CD4-positive, alpha-beta T cell treated with Interleukin-10 for 1 hour (primary cell): ENCODE measurements at places on chromosomes 1 and 21.

DNA sequence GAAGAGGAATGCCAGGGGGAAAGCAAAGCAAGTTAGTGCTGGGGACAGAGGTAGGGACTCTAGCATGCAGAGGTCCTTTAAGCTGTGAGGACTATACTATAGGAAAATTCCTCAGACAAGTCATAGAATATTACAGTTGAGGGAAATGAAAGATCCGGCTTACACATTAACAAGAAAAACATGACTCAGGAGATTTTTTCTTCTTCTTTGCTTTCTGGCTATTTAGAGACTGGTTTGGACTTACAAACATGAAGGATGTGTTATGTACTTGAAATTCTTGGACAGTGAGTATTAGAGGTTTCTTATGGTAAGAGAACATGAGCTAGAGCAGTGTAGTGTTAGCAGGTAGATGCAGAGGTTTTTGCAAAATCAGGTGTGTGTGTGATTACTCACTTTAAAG is 24.9 kb downstream of the USP25 start:
- no peak for DNase-seq

- DNase-seq, result no peak
Measured at GRCh38 chr1:62724430-62724829, 36.2 kb upstream of the DOCK7 start.

- DNase-seq, result no peak
Measured at GRCh38 chr1:202266061-202266765, 72.6 kb downstream of the LGR6 start.

DNA sequence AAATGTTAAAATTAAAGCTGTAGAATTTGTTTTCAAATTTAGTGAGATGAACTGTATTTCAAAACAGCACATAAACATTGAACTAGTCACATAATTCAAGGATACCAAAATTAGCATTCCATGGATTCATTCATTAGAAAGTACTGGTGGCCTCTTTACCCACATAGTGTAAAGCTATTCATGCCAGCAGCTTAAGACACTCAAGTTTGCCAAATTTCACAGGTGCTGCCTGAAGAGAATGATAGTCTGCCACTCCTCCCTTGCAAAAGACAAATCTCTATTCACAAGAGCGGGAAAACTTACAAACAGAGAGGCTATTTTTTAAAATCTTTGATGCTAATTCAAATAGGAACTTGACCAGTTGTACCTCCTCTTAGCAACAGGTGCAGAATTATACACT is 337.0 kb downstream of the BRINP3 start:
- DNase-seq, result no peak

DNA sequence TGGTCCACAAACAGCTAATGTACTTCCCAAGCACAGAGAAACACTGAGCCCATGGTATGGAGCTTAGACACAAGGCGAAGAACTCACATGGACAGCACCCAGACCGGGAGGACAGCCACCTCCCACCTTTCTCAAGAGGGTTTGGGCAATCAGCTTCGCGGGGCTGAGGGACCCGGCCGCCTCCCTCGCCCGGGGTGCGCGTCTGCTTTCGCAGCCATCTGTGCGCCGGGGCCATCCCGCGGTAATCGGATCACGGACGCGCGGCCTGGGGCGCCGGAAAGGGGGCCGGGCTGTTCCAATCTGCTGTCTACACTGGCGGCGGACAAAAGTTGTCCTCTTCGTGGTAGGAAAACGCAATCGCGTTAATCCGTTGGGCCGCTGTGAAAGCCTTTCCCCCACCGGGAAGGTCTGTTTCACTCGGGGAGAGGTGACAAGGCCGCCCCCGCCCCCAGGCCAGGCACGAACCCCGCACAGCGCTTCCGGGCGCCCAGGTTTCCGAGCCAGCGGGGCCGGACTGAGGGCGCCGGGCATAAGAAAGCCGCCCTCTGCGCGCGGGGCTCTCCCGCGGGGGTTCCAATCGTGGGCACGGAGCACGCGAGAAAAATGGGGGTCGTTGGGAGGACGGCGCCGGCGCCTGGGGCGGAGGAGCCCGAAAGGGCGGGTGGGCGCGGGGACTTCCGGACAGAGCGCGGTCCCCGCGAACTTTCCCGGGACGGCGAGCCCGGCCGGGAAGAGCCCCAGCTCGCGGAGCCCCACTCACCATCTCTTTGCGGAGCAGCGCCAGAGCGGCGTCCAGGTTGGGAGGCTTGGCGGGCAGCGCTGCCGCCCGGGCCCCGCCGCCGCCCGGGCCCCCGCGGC is 664 bp downstream of the FAM89A start:
- DNase-seq, result peak; percentile 27

GRCh38 chr1:103527331-103527730 is 1.8 kb downstream of the RNPC3 start:
- DNase-seq, result no peak
